Stimulated activated CD4-positive, alpha-beta T cell treated with anti-CD3 and anti-CD28 coated beads, Interleukin-4, amount 100 ng/mL, for 1 hour (primary cell): ENCODE measurements at places on chromosomes 5 and 9.

DNA sequence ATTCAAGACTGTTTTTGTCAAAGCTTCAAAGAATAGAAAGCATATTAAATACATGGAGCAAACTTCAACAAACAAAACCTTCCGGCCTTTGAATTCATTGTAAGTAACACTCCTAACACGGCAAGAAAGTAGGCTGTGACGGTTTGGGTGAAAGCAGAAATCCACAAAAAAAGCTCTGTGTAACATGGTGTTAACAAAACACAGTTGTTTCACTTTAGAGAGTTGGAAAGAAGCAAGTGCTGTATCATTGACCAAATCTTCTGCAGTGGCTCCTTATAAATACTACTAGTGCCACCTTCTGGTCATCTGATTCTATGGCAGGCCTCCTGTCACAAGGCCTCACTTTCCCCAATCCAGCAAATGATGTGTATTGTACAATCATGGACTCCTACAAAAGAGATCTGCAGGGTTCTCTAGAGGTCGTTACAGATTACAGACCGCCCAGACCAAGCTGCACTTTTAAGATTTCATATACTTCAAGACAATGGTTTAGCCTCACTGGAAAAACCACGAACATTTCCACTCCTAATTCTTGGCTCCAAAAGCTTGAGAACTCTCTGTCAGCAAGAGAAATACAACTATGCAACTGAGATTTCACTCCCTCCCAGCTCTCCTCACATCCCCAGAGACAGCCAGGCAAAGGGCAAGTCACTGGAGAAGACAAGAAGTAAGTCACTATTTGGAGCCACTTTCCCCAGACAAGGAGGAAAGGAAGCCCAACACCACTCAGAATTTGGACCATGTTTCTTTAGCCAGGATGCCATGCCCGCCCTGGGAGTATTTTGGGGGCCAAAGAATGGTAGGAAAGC is 196.2 kb downstream of the DTWD2 start:
- no peak for DNase-seq

GRCh38 chr9:81073821-81074220 is 615.5 kb downstream of the TLE1 start:
- DNase-seq, result no peak

DNA sequence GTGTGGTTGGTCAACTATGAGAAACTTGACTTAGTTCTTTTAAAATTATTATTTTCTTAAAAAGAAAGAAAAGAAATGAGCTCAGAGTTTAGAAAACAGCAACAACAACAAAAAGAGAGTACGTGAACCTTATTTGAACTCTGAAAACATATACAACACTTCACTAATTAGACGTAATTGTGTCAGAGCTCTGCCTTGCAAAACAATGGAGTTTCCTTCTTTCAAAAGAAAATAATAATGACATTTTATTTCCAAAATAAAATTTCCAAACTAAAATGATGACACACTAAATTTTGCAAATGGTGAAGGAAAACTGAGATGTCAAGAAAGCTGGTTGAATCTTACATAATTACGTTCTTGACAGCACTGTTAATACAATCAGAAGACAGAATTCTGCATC is 15.4 kb downstream of the ROR2 start:
- no peak for DNase-seq

DNA sequence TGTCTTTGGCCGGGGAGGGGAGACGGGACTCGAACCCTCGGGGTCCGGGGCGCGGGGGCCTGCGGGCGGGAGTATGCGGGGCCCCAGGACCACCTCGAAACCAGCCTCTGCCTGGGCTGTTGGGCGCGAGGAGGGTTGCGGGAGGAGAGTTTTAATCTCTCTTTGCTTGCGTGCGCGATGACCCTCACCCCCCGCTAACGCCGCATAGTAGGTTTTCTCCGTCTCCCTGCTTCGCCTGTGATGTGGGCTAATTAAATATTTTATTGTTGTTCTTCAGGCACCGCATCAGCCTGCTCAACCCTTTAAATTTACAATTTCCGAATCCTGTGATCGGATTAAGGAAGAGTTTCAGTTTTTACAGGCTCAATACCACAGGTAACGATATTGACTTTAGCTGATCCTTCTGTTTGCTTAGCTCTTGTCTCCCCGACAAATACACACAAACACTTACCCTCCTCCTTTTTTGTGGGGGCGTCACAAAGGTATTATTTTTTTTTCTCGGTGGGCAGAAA is 1.7 kb downstream of the TLE4 start:
- DNase-seq, result no peak

DNA sequence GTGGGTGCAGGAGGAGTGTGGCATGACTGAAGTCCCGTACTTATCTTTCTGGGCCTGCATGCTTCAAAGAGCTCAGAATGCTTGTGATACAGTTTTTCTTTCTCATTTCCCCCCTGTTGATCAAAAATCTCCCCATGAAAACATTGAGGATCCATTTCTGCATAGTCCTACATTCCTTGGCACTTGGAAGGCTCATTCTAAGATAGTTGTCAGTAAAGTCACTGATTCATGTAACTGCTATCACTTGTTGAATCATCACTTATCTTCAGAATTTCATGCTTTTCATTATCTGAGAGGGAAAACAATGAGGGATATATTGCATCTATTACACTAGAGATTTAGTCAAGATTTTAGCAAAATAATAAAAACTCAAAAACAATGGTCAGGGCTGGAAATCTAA is 1953.1 kb upstream of the CDH6 start:
- DNase-seq, result no peak

- no peak for DNase-seq
Observed at GRCh38 chr9:106025453-106025852, 331.1 kb downstream of the TMEM38B start.

GRCh38 chr9:26308328-26308727 is 584.3 kb downstream of the CAAP1 start:
- DNase-seq, result no peak

DNA sequence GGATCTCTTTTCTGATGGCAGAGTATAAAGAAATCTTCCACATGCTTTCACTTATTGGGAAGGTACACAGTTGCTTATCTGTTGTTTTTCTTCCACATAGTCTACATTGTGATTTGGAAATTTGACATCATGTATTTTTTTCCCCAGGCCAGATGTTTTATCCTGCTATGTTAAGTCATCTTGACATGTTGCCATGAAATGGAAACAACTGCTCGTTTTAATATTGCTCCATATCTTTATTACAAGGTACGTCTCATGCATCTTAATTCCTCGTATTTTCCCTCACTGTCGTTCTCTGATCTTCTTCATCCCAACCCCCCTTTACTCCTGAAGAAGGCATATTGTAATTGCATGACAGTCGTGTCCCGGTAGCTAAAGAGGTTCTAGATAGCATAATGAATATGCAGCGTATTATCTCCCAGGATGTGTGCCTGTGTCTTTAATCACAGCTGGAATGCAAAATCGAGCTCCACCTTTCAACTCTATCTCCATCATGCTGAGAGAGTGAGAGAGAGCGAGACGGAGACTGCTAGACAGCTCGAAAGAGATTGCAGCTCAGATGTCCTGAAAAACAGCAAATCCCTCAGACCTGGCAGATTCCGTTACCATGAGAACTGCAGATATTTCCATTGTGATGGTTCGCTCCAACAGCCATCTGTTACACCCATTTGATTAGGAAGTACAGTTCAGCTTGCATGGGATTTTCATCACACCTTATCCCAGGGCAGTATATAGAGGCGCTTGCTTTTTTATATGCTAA is 281.7 kb downstream of the TMEM38B start:
- no peak for DNase-seq

- DNase-seq, result no peak
Observed at GRCh38 chr5:132458226-132458560, 32.4 kb downstream of the IRF1 start.

GRCh38 chr5:177366528-177367322 is 9.0 kb downstream of the RGS14 start:
- DNase-seq, result no peak

DNA sequence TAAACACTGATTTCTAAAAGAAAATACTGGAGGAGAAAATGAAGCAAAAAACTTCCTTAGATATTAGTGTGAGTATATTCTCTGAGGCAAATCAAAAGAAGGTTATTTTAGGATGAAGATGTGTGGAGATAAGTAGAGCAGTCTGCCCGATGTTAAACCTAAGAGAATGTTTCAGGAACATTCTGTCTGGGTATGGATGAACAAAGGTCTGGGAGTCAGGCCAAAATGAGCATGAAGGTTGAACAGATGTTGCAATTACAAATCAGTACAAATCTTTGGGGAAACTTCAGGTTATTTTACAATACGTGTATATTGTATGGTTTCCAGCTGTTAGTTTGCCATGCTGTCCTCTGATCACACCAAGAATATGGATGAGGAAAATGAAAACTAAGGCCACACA is 14.4 kb upstream of the CEP78 start:
- DNase-seq, result no peak

DNA sequence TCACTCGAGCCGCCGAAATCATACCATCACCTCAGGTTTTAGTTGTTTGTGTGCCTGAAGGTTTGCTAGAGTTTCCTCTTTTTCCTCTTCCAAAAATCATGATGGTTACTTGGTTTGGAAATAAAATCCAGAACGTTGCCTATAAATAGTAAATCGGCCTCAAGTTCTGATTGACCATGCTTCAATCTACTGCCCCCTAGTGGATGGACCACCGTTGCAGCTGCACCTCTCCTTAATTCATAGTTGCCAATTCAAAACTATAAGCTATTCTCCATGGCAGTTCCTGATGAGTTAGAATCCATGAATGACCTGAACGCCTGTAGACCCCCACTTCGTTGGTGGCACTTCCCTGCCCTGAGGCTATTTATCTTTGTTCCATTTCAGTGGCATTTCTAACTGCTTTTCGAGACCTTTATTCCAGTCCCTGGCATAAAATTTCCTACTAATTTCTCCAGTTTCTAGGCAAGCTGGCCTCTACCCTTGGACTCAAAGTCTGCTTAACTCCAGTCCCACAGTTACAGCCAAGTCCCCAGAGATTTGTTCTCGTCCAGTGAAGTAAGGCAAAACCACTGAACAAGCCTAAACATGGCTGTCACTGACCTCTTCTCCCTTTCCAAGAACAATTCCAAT is 422.6 kb downstream of the EFNA5 start:
- peak; percentile 2 for DNase-seq

DNA sequence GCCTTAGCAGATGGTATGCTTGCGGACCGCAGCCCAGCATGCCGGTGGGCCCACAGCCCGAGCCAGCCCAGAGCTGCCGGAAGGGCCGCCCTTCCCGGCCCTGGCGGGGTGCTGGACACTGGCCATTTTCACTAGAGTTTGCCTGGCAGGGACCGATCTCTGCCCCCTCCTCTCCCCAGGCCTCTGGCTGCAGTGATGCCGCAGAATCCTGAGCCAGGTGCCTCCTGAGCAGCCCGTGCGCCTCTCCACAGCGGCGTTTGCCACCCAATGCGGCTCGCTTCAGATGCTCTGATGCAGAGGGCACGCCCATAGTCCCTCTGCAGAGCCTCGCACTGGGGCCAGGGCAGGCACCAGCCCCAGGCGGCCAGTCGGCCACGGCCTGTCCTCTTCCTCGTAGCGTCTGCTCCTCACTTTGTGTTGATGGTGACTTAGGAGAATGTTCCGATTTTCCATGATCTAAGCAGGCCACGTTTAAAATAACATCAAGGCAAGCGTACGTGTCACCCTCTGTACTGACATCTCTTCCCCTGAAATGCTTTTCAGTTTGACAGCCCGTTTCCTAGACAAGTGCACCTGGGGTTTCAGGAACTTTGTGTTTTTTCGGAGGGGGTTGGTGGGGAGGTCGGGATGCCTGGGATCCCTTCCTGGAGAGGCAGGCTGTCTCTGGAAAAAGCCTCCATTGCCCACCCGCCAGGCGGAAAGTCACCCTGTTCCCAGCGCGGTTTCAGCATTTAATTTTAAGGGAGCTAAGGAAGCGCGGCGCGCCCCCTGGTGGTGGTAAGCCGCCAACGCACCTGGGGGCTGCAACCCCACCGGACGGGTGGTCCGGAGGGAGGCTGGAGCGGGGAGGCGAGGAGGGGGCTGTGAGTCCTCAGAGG is 29.8 kb upstream of the HMCN2 start:
- peak; percentile 68 for DNase-seq

DNA sequence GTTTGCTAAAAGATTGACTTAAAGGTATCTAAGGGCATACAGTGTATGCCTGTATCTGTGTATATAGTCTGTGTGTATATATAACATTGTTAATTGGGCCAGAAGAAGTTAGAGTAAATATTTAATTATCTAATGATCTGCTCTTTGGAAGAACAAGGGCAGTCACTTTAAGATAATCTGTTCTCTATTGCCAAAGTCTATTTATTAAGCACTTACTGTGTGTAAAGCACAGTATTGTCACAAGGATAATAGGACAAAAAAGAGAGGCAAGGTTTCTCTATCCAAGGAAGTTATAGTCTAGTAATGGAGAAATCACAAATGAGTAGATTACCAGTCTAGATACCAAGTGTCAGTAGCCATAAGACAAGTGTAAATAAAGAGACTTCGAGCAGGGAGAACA is 51.5 kb downstream of the SV2C start:
- DNase-seq, result no peak

DNA sequence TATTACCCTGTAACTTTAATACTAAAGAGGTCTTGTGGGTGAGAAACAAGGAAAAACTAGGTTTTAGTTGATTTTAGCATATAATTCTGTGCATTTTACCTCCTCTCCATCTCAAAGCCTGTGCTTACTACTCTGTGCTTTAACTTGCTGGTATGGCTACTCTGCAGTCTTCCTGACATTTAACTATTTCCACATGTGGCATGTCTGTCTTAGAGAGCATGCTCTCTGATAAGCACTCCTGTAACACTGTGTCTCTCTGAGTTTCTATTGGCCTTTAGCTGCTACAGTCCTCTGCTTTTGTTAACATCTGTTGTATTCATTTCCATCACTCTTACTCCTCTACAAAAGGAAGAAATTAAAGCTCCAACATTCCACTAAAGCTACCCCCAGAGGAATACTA is 418.3 kb downstream of the RAB3C start:
- no peak for DNase-seq

- DNase-seq, result no peak
Observed at GRCh38 chr5:34684281-34684979, 28.3 kb downstream of the RAI14 start.
